ENCODE measurements at places on chromosomes 7 and 10. TPM values are rescaled to one million over a fixed set of nuclear protein-coding genes. Genes with fewer than 3 reads are reported as not detected.

DNA sequence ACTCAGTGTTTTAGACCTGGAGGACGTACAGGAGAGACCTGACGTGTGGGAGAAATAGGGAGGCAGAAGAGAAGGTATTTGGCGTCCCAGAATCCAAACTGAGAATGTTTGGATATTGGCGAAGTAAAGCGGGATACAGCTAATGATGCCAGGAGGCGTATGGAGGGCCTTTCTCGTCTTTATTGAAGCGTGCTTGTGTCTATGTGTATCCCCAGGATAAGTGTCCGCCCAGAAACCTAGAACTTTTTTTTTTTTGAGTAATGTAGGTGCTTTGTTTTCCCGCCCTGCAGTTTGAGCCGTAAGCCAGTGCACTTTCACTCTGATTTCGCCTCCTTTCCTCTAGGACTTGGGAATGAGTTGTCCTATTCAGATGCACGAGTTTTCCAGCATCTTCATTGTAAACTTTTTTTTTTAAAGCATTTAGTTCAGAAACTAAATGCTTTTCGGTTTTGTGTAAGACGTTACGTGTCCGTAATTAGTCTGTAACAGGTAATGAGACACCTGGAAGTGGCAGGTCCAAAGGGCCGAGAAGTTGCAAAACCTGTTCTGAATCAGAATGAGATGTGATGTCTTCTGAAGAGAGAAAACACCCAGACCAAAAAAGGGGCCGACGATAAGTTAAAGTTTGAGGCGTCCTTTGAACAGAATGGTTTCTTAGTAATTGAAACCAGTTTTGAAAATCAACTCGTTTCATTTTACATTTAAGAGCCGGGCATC, 746 bp downstream of the ARL5B start:
- DNase-seq, result no peak

DNA sequence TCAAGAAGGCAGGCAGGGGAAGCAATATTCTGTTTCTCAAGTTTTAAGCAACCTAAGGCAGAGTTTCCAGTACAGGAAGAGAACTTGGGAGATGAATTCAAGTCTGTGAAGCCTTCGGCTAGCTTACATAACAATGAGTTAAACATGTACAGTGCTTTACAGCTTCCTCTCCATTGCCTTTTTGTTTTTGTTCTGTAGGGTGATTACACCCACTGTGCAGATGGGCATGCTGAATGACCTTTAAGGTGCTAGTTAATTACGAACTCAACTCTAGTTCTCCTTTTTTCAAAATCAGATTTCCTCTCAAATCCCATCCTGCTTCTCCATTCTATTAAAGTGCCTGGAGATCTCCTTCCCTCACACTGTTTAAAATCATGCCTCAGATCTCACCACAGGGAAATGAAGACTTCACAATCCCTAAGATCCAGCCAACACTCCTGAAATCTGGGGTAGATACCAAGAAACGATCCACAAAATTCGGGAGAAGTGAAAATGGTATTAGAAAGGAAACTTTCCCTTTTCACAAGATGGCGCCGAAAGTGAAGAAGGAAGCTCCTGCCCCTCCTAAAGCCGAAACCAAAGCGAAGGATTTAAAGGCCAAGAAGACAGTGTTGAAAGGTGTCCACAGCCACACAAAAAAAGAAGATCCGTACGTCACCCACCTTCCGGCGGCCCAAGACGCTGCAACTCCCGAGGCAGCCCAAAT, 16.8 kb upstream of the MSMB start:
- no peak for DNase-seq

DNA sequence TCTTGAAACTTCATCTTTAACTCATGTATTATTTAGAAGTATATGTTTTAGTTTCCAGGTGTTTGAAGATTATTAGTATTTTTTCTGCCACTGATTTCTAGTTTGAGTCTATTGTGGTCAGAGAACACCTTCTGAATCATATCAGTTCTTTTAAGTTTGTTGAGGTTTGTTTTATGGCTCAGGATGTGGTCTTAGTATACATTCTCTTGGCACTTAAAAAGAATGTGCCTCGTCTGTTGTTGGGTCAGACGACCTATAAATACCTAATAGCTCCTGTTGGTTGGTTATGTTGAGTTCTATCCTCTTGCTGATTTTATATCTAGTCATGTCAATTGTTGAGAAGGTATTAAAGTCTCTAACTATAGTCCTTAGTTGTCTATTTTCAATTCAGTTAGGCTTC, 15.9 kb downstream of the TDRD1 start:
- DNase-seq, result no peak

- no peak for DNase-seq
These were observed 73.7 kb downstream of the CTBP2 start for GRCh38 chr10:125086691-125087090.

GRCh38 chr10:672203-672602, 17.3 kb downstream of the DIP2C start:
- DNase-seq, result no peak

GRCh38 chr10:117167346-117167788, 29.3 kb upstream of the VAX1 start:
- no peak for DNase-seq

GRCh38 chr7:98186452-98187137, 24.6 kb upstream of the BHLHA15 start:
- DNase-seq, result no peak

- no peak for DNase-seq
These were observed 526.6 kb upstream of the GHITM start for GRCh38 chr10:83612746-83613145.

DNA sequence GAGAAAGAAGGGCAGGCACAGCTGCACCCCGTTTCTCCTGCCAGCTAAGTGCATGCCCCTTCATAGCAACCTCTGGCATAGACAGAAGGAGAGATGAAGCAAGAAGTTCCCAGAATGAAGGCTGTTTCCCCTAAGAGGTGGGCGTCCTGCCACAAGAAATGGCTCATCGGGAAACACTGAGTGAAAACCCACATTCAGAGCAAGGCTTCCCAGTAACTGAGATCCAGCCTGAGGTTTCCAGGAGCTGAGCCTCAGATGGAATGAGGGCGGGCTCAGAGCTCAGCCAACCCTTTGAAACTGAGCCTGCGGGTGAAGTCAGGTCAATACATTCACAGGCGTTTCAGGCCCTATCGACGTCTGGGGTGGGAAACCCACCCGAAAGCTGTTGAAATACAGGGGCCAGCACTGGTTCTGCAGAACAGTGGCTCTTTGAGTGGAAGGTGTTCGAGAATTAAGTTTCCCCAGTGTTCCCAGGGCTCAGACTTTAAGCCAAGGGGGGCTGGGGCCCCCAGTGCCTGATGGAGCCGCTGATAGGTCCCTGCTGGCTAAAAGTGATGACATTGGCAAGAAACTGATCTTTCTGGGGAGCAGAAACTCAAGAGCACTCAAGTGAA, 510.2 kb downstream of the RPS24 start:
- no peak for DNase-seq

- DNase-seq, result no peak
These were observed 54.6 kb downstream of the LHPP start for GRCh38 chr10:124516181-124516580.

DNA sequence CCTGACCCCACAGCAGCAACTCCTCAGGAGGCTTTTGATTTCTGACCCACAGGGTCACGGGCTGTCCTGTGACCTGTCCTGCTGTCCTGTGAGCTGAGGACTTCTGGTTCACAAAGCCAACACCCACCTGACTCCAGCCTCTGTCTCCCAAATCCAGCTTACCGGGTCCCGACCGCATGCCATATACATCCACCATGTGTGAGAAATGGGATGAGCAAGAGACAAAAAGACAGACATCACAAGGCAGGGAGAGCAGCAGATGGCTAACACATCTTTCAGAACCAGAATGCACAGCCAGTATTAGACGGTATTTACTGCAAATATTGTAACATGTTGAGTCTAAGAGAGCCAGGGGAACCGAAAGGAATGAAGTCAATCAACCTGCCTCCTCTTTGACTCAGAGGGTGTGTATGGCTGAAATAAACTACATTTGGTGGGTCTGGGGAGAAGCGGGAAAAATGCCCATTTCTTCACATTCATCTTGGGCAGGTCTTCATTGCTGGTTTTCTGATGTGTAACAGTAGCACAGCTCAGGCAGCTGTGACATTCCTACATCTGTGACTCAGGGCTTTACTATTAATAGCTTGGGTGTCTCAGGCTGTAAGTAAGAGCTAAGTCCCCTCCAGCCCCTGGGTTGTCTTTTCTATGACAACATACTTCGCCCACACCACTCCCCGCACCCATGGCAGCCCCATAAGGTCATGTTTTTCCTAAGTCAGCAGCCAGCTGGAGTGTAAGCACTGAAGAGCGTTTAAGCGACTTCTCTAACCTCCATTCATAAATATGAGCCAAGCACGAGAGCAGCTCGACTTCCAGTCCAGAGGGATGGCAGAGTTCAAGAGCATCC, 25.0 kb downstream of the ABLIM1 start:
- no peak for DNase-seq

DNA sequence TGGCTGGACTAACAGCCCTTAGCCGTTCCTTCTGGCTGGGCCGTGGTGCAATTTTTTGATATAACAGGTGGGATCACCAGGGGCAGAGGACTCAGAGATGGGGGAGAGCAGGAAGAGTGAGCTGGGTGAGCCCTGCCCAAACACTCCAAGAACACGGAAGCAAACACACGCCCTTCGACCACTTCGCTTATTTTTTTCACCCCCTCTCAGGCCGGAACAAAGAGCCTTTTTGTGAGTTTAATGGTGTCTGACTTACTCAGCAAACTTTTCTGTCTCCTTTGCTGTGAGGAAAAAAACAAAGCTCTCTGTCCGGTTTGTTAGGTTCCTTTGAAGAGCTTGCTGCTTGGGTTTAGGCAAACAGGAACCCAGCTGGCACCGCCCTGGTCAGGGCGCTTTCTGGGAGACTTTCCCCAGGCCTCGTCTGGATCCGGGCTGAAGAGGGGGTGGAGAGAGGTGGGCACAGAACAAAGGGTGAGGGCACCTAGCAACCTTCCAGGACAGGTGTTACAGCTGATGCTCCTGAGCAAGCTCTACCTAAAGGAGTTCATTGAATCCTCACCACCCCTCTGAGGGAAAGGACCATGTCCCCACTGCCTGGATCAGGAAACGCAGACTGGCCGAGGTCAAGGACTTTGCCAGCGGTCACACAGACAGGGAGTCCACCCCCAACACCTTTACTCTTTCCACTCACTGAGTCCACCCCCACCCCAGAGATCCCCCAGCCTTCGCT, 23.3 kb downstream of the CALML3 start:
- no peak for DNase-seq

DNA sequence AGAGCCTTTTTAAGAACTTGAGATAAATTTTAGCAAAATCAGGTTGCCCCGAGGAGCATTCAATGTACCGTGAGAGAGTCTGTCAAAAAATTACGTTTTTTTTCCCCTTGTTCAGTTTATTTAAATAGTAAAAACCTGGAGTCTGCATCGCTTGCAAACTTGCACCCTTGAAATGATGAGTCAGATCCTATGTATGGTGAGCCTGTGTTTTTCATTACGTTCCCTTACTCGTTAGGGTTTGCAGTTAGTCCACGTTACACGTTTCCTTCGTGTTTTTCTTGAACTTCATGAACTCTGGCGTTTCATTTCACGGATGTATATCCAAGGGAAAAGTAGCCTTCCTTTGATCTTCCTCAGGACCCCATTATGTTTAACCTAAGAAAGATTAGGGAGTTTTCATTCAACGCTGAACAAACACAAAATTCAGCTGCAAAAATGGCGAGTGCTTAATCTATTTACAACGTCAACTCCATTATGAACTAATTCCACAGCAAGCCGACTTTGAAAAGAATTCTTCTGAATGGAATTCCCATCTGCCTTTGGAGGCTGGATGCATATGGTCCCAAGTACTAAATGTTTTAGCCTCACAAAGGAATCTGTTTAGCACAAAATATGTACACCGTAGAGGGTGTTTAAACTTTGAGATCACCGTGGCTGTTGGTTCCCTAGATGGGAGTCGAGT, 182.4 kb downstream of the MYOF start:
- DNase-seq, result no peak

- no peak for DNase-seq
These were observed 87.1 kb downstream of the KAT6B start for GRCh38 chr10:74913377-74913979.

Gene ITIH2
- 0.49 TPM for polyA plus RNA-seq

Gene GSDME
- polyA plus RNA-seq, result 13.0 TPM

Gene LEP
- polyA plus RNA-seq, result 0.37 TPM

Gene NRCAM
- 24.3 TPM for polyA plus RNA-seq

Gene SCART1
- polyA plus RNA-seq, result 4.3 TPM

Gene RNF32
- polyA plus RNA-seq, result 3.2 TPM

Gene PGAM2
- 3.3 TPM for polyA plus RNA-seq

Gene PPP1R17
- polyA plus RNA-seq, result not detected

Measured in left renal cortex interstitium (tissue), 4 donors.